ENCODE measurements at places on chromosomes 1 and 21.

- DNase-seq = no peak
Measured at GRCh38 chr1:115877511-115877910, 36.6 kb upstream of the NHLH2 start.

GRCh38 chr1:50308878-50309277 lies 114.4 kb downstream of the DMRTA2 start:
- DNase-seq = no peak

DNA sequence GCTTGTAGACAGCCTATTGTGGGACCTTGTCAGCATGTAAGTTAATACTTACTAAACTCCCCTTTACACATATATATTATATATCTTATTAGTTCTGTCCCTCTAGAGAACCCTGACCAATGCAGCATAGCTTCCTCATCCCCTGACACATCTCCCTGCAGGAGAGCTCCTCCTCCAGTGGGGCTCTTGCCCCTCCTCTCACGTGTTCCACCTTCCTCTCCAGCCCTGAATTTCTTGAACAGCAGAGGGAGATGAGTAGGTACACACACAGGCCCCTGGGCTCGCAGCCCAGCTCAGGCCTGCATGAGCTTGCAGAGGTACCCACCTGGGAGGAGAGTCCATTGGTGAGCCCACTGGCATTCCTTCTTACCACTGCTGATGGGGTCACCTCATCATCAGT lies 27.3 kb upstream of the GOLT1A start:
- DNase-seq = no peak

DNA sequence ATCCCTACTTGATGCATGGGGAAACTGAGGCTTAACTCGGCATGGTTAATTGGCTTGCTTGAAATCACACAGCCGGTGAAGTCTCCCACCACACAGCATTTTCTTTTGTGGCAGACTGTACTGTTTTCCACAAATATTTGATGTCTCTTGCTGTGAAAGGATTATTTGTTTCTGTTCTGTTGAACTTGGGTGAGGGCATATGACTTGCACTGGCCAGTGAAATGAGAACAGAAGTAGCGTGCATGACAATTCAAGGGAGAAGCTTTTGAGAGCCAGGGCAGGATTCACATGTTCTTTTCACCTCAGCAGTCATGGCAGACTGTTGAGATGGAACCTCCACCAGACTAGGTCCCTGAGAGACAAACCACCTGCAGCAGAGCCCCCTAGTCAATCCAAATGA lies 11.7 kb upstream of the AK2 start:
- DNase-seq = no peak

- DNase-seq = no peak
Measured at GRCh38 chr1:229171934-229172333, 99.0 kb upstream of the RAB4A start.

- no peak for DNase-seq
Measured at GRCh38 chr1:115977499-115978258, 1.4 kb downstream of the SLC22A15 start.

DNA sequence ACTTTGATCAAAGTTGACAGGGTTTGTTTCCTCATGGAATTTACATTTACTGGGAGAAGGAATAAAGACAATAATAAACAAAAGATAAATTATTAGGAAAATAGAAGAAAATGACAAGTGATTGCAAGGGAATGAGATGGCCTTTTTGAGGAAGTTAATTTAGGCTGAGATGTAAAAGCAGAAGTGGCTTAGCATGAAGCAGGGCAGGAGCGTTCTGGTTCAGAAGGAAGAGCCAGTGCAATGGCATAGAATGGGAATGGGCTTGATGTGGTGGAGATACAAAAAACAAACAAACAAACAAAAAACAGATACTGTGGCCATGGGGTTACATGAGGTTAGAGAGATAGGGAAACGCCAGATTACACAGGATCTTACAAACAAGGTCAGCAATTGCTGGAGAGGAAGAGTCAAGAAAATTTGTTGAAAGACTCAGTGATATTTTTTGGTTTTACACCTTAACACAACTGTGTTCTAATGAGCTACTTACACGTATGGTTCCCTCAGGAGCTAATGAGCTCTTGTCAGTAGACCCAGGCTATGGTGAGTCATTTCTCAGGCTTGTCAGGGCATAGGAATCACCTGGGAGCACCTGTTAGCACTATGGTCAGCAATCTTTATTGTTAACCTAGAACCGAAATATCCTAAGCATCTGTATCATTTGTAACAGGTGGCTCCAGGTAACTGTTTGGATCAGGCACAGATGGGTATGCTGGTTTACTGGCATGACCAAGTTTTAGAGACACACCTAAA lies 8.7 kb upstream of the CADM3 start:
- no peak for DNase-seq

- no peak for DNase-seq
Measured at GRCh38 chr1:215792446-215792845, 225.3 kb downstream of the KCTD3 start.

- no peak for DNase-seq
Measured at GRCh38 chr1:54528613-54529012, 19.4 kb upstream of the ACOT11 start.

All from stimulated activated CD4-positive, alpha-beta T cell treated with anti-CD3 and anti-CD28 coated beads, Interleukin-1b, Interleukin-23, amount 100 ng/mL, for 1 hour (primary cell).